Activated effector memory CD4-positive, alpha-beta T cell treated with anti-CD3 and anti-CD28 coated beads, Interleukin-2, amount 50 U/mL, for 16 hours (primary cell): ENCODE measurements at places on chromosomes 1 and 21.

GRCh38 chr1:168340781-168341482 lies 60.3 kb downstream of the TBX19 start:
- DNase-seq, result no peak

- DNase-seq, result peak; percentile 28
Observed at GRCh38 chr1:30471307-30471706, 252.1 kb downstream of the MATN1 start.

DNA sequence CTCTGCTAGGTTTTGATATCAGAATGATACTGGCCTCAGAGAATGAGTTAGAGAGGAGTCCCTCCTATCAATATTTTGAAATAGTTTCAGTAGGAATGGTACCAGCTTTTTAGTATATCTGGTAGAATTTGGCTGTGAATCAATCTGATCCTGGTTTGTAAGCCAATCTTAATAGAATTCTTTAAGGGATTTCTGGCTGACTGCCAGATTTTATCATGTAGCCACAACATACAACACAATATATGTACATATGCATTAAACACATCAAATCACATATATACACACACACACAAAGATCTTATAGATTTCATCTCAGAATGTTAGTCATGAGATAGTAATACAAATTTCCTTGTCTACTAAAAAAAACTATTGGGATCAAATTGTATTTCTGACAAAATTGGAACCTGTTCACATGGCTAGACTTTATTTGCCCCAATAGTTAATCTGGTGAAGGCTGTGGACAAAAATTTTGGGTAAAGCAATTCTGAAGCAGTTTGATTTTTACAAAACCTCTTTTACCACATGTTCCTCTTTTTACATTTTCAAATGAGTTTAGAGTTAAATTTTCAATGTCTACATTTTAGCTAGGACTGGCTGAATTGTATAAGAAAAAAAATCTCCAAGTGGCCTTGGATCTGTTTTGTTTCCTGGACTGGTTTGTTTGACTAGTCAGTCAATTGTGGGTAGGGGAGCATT lies 151.7 kb downstream of the FASLG start:
- no peak for DNase-seq

DNA sequence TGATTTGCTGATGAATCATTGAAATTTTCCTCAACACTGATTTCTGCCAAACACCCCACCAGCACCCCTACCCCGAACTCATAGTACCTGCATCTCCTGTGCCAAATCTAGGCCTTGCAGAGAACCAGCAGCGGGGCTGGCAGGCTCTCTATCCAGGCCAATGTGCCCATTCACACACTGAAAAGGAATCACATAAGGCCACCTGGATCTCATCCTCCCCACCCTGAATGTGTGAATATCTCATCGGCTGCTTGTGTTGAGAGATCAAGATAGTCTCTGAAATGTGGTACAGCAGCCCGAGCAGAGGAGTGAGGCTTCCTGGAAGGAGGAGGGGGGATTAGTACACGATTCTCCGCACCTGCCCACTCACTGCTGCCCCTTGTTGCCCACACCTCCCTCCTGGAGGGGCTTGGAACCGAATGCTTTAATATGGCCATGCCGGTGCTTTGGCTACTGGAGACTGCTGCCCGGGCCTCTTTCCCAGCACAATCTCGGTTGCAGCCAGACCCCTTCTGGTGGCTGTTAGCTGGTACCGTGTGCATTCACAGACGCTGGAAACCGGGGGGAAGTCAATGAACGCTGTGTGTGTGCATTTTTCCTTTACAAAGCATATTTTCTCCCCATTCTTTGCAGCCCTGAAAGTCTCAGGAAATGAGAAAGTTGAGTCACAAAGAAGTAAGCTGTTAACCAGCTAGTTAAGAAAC lies 619.5 kb downstream of the MATN1 start:
- no peak for DNase-seq

DNA sequence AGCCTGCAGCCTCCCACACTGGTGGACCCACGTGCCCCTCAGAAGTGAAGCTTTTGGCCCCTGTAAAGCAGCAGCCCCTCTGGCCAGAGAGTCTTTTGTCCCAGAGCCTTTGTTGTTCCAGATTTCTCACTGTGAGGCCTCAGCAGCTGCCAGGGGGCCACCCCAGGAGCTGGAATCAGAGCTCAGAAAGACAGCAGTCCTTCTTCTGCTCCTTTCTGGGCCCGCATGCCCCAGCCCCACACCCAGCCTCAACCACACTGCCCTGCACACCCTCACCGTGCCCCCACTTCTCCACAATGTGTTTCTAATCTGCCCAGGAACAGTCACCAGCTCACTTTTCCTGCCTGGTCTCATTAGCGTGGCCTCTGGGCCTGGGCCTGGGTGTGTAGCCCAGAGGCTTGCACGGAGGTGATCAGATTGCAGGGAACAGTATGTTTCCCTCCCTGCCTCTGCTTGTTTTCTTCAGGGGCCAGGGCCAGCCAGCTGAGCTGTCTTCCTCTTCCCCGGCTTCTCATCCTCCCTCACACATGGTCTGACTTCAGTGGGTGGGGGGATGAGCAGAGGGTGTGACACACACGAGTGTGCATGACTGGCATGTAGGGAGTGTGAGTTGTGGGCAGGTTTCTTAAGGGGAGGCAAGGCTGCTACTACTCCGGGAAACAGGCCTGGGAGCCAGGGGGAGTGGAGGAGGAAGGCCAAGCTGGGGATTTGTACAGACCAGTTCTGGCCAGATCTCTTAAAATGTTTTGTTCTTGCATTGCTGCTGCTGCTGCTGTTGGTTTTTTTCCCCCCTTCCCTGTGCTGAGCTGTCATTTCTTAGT lies 82.5 kb upstream of the ZNF648 start:
- no peak for DNase-seq

DNA sequence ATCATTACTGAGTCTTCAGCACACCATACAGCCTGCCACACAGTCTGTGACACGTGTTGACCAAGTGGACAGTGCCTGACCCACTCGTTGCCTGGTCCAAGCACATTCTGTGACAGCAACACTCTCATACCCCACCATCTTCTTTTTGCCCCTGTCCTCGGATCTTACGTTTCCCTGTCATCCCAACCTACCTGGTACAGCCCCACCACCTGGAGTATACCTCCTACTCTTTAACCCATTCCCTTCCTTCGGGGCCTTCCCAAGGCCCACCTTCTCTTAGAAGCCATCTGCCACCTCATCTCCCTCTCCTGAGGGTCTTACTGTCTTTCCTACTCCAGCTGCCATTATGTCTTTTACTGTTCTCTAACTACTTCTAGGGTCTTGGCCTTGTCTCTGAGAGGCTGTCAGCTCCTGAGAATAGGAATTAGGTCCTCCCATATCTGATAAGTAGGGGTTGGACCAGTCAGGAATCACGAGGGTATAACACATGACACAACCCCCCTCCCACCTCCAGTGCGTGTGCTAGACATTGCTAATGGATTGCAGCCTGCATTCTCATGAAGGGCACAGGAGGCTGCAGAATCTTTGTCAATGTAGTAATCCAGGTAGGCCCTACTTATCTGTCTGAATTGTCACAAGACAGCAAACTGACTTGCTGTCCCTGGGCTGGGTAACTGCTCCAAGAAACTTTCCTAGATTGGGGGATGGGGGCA lies 13.0 kb downstream of the GRHL3 start:
- no peak for DNase-seq

DNA sequence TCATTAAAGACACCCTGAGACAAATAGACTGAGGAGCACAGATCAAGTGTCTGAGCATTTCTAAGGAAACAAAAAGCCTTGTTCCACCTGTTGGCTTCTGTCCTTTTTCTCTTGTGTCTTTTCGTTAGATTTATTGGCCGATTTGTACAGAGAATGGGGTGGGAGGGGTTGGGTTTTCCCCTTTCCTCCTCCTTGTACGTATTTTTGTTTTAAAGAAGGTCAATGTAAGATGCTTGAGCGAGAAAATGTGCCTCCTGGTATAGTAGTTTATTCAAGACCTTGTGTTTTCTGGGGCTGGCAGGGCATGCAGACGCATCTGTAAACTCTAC lies 1.2 kb downstream of the BCL9 start:
- DNase-seq, result no peak

GRCh38 chr1:186500804-186501203 lies 39.9 kb upstream of the PDC start:
- no peak for DNase-seq

DNA sequence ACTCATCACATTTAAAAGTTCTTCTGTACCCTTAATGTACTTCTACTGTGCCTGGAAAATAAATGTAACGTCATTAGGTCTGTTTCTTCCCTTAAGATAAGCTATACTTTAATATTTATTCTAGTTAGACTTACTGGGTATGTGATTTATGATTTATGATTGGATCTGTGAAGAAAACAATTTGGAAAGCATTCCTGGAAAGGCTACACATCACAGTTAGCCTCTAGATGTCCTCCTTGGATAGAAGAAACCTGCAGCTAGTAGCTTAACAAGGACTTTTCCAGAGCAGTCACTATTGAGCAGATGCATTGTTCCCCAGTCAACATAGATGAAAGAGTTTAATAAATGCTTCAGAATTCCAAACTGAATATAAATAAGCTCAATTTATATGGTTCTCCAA lies 22.2 kb upstream of the ABL2 start:
- DNase-seq, result no peak

DNA sequence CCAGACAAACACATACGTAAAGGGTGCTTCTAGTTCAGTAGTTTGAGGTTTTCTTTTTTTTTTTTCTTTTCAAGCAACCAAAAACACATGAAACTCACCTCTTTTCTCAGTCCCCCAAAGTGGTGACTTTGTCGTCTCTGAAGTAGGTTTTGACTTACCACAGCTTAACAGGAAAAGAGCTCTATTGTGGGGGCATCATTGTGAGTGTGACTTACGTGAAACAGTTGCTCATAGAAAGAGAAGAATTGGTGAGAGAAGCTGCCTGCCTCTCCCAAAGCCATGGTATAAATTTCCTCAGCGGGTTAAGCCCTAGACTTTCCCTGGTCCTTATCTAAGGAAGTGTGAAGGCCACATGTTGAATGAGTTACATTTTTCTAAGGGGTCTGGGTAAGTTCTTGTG lies 11.9 kb downstream of the FASLG start:
- DNase-seq, result no peak

DNA sequence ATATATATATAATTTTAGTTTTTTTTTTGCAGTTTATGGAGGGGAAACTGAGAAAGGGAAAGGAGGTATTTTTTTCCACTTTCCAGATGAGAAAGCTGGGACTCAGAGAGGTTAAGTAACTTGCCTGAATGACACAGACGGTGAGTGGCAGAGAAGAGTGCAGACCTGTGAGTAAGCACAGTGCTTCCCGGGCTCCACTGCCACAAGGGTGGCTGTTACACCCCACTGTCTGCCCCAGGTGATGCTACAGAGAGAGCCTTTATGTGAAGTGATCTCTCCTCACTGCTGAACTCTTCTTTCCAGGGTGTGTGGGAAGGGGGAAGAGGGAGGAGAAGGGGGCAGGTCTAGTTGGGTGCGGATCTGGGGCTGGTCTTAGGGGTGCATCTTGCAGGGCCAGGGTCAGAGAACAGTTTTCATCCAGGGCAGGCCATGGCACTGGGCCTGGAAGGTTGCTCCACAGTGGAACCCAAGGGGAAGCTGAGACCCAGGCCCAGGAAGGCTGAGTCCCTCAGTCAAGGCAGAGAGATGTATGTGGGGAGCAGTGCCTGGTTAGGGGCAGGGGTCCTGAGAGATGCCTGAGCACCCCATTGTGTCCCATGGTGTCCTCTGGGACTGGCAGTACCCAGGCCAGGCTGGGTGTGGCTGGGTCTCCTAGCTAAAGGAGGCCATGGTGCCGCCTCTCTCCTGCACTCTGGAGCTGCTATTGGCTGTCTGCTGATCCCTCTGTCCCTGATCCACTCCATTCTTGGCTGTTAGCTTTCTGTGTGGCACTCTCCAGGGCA lies 357.5 kb downstream of the PTPRU start:
- no peak for DNase-seq

DNA sequence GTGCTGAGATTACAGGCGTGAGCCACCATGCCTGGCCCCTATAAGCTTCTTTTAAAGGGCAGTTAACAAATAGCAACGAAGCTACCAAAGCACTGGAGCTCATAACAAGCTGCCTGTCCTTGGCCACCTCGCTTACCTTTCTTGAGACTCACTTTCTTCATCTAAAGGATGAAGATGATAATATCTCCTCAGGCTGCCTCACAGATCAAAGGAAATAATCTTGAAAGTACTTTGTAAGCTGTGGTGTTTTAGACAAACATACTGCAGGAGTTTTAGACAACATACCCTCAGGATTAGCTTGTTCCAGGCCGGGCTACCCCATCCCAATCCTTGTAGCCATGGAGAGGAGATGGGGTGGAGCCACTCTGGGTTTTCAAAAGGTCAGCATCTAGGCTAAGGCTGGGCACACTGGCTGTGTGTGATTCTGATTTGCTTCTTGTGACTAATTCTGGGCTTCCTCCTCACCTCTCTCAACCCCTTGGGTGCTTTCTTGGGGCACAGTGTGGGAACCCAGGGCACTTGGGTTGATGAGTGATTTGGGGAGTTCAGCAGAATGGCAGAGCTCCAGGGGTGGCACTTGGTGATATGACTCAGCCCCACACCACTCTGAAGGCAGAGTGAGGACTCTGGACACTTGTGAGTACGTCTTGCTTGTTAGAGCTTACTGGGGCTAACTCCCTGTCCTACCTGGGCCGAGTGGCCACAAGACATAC lies 5.2 kb downstream of the GPR25 start:
- peak; percentile 86 for DNase-seq

- no peak for DNase-seq
Observed at GRCh38 chr1:46554597-46555381, 3.3 kb upstream of the KNCN start.

DNA sequence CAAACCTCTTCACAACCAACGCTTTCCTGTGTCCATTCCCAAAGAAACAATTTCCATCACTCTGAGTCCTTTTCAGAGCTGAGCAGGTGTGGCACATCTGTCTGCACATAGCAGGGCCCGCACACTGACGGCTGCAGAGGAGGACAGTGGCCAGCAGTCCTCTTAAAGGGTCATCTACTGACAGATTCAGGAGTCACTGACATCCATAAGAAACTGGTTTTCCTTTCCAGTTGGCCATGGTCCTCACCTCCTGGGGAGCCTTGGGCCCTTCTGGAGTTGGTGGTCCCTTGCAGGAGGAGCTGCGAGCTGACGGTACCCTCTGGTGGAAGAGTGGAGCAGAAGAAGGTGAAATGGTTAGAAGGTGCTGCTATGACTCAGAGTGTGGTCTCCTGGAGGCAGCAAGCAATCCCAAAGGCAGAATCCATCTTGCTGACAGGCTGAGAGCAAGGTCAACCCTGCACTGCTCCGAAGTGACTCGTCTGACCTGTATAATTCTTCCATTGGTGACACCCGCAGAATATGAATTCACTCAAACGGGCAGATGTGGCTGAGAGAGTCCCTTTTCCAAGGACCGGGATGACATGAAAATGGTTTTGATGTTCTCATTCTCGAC lies 278.5 kb upstream of the C1orf174 start:
- no peak for DNase-seq

GRCh38 chr1:169479363-169480066 lies 6.2 kb downstream of the SLC19A2 start:
- DNase-seq, result no peak

- no peak for DNase-seq
Observed at GRCh38 chr1:209364716-209365115, 218.8 kb upstream of the CAMK1G start.

- DNase-seq, result peak; percentile 33
Observed at GRCh38 chr21:36499578-36500471, 19.9 kb upstream of the CLDN14 start.
